Stimulated activated naive CD4-positive, alpha-beta T cell treated with Interleukin-2 at 50 U/mL for 16 hours (primary cell): ENCODE measurements at places on chromosomes 6 and 20.

DNA sequence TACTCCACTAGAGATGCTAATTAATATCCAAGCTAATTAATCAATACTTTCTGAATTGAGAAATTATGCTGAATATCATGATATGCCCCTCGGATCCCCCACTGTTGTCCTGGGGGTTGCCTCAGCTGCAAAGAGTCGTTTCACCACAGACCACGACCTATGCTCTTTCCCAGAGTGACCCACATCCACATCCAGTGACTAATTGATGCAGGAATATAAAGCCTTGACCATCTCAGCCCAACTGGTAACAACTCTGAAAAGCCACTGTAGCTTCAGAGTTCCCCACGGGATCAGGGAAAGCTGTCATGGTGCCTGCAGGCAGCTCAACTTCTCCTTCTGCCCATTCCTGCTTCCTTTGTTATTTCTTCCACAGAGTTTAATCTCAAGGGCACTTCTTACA lies 116.9 kb downstream of the RWDD2A start:
- no peak for DNase-seq

- DNase-seq: no peak
Measured at GRCh38 chr6:139483079-139483478, 108.6 kb upstream of the CITED2 start.

DNA sequence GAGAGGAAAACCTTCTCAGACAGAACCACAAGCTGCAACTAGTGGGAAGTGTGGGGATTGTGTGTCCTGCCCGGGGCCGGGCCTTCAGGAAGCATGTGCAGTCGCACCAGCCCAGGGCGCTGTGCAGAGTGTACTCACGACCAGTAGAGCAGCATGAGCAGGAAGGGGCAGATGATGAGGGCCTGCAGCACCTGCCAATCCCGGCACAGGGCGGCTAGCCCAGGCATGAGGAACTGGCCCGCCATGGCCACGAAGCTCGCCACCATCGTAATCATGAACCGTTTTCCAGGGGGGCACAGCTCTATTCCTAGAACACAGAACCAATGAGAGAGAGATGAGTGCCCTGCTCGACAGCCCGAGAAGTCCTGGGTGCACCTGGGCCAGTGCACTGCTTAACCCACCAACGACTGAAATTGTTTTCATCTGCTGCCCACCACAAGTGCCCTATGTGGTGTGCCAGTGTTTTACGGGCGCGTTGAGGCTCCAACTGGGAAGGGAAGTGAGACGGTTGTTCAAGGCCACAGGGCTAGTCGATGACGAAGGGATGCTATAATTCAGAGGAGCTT lies 65.0 kb downstream of the PSMG4 start:
- DNase-seq: no peak

GRCh38 chr20:49140834-49141233 lies 47.3 kb downstream of the STAU1 start:
- no peak for DNase-seq

- no peak for DNase-seq
Measured at GRCh38 chr20:54681869-54682268, 206.5 kb downstream of the DOK5 start.

DNA sequence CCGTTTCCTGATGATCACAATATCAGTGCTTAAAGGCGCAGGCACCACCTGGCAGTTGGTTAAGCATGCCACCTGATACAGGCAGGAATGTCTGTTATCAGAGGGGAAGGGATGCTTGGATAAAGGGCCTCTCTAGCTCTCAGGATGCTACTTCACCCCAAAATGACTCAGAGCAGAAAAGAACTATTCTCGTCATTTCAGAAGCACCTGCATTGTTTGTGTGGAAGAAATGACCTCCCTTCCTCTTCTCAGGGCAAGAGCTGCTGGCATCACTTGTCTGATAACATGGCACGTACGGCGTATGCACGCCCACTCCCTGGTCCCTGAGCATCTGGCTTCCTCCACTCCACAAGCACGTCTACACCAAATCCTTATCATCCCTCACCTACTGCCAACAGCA lies 47.3 kb downstream of the ATP9A start:
- no peak for DNase-seq

- no peak for DNase-seq
Measured at GRCh38 chr6:150152891-150153876, 10.3 kb downstream of the PPP1R14C start.

- no peak for DNase-seq
Measured at GRCh38 chr6:79943133-79943532, 4.2 kb downstream of the ELOVL4 start.
